ENCODE measurements at places on chromosomes 11 and 22.

DNA sequence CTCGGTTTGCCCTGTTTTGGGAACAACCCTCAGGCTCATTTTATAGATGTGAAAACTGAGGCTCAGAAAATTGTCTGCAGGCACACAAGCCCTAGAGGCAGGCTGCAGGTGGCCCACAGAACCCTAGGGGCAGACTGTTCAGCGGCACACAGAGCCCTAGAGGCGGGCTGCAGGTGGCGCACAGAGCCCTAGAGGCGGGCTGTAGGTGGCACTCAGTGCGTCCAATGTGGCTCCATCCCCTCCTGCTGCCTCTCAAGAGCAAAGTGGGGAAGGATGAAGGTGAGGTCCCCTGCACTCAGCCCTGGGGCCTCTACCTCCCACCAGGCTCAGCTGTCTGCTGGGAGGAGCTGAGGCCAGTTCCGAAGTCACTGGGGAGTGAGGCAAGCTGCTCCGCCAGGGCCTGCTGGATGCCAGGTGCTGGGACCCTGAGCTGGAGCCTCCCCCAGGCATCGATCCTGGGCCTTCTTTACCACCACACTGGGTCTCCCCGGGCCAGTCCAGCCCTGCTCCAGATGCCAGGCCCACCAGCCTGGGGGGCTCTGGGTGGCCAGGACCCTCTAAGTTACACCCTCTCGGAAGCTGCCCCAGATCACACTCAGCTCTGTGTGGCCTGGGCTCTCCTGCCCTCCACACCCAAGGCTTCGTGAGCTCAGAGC is 2.3 kb downstream of the ACY3 start:
- DNase-seq: no peak

DNA sequence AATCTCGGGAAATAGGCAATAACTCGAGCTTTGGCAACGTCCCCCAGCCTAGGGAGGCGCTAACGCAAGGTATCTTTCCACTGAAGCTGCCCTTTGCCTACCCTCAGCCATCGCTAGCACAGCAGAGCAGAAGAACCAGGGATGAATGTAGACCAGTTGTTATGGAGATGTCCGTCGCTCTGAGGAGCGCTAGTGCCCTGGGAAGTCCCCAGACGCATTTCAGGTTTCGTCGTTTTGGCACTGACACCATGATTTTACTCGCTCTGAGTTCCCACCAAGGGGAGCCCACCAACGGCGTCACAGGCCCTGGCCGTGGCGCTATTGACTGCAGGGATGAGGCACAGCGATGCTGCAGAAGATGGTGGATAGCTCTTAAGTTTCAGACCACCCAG is 22.7 kb upstream of the BDNF start:
- no peak for DNase-seq

DNA sequence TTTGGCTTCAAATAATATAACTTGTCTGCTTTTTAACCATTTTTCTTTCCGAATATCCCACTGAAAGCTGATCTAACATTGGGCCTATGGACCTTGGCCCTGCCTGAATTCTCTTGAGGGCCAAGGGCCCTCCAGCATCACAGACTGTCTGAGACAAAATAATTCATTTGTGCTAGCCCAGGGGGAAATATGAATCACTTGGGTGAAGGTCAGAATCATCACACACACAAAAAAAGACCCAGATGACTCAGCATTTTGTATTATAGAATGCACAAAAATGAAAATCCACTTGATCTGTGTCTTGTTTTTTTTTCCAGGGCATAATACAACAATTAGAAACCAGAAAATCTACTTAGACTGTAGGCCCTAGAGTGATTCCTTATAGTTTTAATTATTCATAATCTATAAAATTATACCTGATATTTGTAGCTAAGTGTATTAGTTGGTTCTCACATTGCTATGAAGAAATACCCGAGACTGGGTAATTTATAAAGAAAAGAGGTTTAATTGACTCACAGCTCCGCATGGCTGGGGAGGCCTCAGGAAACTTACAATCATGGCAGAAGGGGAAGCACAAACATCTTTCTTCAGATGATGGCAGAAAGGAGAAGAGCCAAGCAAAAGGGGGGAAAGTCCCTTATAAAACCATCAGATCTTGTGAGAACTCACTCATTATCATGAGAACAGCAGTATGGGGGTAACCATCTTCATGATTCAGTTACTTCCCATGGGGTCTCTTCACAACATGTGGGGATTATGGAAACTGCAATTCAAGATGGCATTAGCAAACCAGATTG is 15.6 kb upstream of the RDX start:
- DNase-seq: no peak

DNA sequence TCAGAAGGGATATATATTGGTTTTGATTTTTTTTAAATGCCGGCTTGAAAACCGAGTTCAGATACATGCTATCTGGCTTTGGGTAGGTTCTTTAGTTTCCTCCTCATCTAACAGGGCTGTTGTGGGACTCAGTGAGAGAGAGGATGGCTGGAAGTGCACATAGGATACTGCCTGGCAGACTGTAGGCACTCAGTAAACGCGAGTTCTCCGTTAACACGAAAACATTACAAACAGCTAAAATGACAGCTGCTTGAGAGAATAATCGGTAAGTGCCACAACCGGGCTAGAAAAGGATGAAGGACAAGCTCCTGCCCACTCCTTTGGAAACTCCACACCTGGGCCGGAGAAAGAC is 369 bp downstream of the XRRA1 start:
- no peak for DNase-seq

- peak; percentile 54 for DNase-seq
Observed at GRCh38 chr11:94740083-94741021, 27.8 kb upstream of the AMOTL1 start.

- no peak for DNase-seq
Observed at GRCh38 chr11:87359401-87359800, 321.7 kb downstream of the TMEM135 start.

DNA sequence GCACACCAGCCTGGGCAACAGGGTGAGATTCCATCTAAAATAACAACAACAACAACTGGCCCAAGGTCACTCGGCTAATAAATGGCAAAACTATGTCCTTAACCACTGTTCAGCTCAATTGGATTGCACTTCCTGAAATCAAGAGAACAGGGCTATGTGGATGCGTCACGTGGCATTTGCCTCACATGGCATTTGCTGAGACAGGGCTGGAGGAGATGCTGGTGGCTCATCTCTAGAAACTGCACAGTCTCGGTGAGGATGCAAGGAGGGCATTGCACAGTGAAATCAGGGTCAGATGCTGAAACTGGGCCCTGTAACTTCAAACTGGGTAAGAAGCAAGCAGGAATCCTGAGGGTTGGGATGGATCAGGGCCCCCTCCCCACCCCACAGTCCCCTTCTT is 171.9 kb downstream of the BUD13 start:
- DNase-seq: no peak

DNA sequence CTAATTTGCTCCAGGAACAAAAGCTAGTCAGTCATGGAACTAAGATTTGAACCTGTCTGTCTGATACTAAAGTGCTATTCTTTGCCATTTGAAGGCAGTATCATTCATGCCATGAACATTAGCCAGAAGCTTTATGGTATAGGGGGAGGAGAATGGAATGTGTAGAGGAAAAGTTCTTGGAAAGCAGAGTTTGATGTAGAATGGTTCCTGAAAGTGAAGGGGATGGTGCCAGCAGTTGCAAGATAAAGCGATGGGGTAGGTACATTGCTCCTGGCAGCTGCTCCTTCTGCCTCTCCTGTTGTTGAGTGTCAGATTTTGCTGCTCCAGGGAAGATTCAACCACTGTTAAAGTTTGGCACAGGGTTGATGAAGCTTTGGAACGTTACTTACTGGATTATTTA is 53.4 kb downstream of the ARHGAP42 start:
- no peak for DNase-seq

DNA sequence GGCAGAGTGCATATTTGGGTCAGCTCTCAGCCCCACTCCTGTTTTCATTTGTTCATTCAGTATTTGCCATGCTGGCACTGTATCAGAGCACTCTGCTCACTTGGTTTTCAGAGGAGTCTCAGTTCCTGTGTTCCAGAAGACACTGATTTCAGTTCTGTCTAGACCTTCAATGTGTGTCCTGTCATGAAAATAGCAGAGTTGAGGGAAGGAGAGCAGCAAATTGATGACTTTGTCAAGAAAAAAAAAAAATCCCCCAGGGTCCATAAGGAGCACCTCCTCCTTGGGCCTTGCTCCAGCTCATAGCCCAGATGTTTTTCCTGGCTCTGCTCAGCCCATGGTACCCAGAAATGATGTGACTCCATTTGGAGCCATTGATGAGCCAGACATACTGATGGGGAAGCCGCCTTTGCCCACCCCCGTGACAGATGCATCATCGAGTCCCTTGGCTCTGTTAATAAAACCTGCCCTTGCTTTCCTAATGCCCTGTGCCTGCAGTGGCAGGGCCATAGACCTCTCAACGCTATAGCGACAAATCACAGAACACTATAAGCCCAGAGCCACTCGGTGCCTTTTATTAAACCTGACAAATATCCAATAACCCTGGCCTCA is 107.0 kb downstream of the PKNOX2 start:
- DNase-seq: no peak

GRCh38 chr11:26572770-26573402 is 823 bp upstream of the MUC15 start:
- no peak for DNase-seq

DNA sequence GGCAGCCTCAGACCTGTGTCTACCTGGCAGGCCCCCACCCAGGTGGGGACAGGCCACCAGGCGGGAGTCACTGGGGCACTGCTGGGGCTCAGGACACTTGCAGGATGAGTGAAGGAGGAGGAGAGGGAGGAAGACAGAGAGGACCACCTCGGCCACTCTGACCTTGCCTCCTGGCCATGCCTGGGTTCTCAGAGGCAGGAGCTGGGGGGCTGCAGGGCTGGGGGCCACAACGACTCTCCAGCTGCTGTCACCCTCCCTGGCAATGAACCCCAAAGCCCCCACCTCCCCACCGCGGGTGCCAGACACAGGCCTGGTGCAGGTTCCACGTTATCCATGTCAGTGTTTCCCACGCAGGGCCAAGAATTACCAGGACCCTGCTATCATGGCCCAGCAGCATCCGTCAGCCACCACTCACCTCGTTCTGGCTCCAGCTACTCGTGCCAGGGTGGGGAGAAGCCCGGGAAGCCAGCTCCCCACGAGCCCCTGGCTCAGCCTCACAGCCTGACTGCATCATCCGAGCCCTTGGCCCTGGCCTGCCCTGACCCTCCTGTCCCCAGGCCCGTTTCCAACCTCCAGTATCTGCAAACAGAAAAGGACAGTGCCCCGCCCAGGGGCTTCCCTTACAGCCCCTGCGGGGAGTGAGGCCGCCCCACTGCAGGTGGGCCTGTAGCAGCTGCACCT is 62.4 kb downstream of the BRD1 start:
- no peak for DNase-seq

- DNase-seq: no peak
Observed at GRCh38 chr22:28710107-28710506, 30.5 kb upstream of the TTC28 start.

DNA sequence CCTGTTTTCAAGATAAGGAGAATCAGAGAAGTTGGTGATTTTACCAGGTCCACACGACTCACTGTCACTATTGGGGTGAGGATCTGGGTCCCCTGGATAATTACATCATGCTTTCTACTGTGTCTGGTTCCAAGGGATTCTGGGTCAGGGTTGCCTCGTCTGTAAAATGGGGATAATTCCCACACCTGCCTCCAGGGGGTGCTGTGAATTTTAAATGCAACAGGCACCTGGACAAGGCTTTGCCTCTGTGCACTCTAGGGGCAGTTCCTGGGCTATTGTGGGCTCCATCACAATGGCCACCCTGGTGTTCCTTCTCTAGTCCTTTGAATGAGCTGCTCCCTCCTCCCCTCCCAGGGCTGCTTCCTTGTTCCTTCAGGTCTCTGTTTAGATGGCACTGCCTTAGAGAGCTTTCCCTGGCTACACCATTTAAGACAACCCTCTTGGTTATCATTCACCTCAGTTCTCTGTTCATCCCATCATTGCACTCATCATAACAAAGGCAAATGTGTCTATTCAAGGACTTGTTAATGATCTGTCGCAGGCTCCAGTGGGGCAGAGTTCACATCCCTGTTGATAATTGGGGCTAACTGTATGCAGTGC is 178.6 kb downstream of the MIAT start:
- peak; percentile 59 for DNase-seq

DNA sequence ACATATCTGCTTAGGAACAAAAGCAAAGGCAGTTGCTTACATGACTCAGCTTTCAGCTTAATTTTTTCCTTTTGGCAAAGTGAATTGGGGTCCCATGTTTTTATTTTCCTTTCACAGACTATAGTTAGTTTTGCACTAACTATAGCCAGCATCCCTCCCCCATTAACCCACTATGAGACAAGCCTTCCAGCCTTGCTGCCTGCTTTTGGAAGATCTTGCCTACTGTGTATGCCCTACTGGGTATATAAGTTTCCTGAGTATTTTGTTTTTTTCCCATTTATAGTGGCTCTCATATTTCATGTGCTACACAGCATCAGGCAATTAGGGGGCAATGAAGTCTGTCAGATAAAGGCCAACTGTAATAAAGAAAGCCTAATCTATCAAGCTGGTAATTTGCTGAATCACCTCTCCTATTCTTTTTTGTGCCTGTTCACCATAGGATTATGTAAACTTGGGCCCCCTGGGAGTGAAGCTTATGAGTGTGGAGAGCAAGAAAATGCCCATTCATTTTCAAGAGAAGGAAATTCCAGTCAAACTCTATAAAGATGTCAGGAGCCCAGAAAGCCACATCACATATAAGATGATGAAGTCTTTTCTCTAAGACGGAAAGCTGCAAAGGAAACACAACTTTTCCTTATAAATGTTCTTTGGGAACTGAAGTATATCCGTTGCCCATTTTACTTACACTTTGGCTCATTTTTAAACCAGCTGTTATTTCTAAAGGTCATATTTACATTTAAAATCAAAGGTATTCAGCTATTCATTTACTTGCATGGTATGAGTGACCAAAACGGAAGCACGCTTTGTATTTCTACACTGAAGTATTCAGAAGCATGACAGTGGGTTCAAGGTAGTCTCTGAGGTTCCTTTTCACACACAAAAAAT is 64.0 kb downstream of the CCDC83 start:
- DNase-seq: no peak

DNA sequence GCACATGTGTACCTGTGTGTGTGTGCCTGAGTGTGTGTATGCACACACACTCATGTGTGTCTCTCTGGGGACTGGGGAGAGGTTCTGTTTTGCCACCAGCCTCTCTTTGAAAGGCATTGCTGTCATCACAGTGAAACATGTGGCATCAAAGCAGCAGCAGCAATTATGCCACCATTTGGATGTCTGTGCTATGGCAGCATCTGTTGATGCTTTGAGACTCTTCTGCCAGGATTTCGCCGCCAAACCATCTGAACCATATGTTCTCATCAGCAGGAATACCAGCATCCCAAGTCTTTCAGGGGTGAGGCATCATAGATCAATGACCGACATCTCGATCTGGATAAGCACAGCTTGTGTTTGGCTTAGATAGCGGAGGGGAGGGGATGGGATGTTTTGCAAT is 168.6 kb downstream of the FAT3 start:
- DNase-seq: no peak

- no peak for DNase-seq
Observed at GRCh38 chr11:73481626-73482025, 105.4 kb downstream of the RELT start.

- DNase-seq: no peak
Observed at GRCh38 chr11:75632450-75632849, 36.4 kb downstream of the MAP6 start.

- DNase-seq: no peak
Observed at GRCh38 chr11:88064097-88064705, 111.0 kb downstream of the RAB38 start.
